ENCODE measurements at places on chromosomes 4 and X.
A peak's percentile ranks its signal among the peaks of the same experiment; 100 is the strongest.

GRCh38 chr4:133151341-133151690 lies 2.2 kb downstream of the PCDH10 start:
- peak; percentile 52 for DNase-seq

- no peak for DNase-seq
Observed at GRCh38 chrX:130974323-130974722, 71.3 kb upstream of the ENOX2 start.

DNA sequence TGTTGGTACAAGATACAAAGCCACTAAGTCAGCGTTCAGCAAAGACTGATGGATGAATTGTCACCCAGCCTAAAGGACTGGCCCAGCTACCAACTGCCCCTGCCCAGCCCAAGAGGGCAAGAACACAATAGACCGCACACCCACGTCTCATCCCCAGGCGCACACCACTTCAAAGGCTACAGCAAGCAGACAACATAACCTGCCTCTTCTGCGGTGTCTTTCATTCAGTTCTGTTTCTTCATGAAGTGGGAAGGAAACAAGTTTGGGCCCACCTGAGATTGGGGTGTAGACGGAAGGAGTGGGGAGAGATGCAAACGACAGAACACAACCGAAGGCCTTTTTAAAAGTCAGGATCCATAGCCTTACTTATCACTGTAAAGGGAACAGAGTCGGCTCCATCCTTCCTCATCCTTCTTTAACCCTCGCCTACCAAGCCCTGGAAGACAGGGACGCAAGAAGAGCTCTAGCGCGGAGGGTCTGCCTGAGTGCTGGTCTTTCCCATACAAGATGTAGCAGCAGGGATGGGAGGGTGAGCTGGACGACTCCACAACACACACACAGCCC lies 691 bp downstream of the SCARB2 start:
- no peak for DNase-seq

- DNase-seq, result no peak
Observed at GRCh38 chr4:3659131-3659530, 107.1 kb upstream of the ADRA2C start.

DNA sequence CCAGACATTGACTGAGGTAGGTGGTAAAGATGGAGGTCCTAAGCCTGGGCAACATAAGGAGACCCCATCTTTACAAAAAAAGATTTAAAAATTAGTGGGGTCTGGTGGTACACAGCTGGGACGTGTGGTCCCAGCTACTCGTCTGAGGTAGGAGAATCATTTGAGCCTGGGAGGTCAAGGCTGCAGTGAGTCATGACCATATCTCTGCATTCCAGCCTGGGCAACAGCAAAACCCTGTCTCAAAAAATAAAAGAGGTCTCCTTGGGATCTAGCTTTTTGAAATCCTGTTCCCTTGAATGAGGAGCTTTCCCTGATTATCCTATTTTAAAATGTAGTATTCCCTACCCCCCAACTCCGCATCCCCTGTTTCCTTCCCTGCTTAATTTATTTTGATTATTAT lies 78.7 kb upstream of the OGT start:
- DNase-seq, result no peak

- peak; percentile 44 for DNase-seq
Observed at GRCh38 chr4:1345903-1346780, 866 bp upstream of the UVSSA start.

GRCh38 chr4:128590034-128590740 lies 219.3 kb upstream of the JADE1 start:
- DNase-seq, result no peak

DNA sequence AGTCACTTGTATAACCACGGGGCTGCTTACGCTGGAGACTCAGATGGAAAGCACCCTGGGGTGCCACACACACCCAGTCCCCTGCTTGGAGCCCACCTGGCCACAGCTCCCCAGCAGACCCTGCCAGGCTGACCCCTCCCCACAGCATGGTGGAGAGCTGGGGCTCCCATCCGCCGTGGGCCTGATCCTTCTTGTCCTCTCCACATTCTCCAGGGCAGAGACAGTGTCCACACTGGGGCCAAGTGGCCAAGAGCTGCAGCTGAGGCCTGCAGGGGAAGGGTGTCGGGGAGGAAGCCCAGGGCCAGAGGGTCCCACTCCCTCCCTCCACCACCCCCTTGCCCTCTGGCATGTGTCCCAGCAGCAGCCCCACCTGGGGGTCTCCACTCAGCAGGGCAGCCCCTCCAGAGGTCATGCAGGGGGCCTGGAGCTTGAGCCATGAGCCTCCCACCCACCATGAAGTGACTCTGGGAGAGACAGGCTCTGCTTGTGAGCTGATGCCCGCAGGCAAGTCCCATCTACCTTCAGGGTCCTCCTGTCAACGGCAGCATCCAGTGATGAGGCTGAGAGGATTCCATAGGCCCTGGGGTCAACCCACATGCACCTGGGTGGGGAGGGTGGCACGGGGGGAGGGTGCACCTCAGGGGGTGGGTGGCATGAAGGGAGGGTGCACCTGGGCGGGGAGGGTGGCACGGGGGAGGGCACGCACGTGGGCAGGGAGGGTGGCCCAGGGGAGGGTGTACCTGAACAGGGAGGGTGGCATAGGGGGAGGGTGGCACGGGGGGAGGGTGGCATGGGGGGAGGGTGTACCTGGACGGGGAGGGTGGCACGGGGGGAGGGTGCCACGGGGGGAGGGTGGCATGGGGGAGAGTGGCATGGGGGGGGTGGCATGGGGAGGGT lies 56.4 kb downstream of the FAM53A start:
- DNase-seq, result no peak

GRCh38 chrX:72308566-72309296 lies 3.0 kb upstream of the CITED1 start:
- DNase-seq, result peak; percentile 54

DNA sequence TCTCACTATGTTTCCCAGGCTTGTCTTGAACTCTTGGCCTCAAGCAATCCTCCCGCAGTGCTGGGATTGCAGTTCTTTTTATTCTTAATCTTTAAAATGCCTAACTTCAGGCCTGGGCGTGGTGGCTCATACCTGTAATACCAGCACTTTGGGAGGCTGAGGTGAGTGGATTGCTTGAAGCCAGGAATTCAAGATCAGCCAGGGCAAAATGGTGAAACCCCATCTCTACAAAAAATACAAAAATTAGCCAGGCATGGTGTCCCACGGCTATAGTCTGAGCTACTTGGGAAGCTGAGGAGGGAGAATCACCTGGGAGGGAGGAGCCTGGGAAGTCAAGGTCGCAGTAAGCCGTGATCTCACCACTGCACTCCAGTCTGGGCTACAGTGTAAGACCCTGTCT lies 45.9 kb downstream of the PLS3 start:
- DNase-seq, result no peak

- DNase-seq, result no peak
Observed at GRCh38 chrX:30680618-30681017, 27.4 kb downstream of the GK start.

DNA sequence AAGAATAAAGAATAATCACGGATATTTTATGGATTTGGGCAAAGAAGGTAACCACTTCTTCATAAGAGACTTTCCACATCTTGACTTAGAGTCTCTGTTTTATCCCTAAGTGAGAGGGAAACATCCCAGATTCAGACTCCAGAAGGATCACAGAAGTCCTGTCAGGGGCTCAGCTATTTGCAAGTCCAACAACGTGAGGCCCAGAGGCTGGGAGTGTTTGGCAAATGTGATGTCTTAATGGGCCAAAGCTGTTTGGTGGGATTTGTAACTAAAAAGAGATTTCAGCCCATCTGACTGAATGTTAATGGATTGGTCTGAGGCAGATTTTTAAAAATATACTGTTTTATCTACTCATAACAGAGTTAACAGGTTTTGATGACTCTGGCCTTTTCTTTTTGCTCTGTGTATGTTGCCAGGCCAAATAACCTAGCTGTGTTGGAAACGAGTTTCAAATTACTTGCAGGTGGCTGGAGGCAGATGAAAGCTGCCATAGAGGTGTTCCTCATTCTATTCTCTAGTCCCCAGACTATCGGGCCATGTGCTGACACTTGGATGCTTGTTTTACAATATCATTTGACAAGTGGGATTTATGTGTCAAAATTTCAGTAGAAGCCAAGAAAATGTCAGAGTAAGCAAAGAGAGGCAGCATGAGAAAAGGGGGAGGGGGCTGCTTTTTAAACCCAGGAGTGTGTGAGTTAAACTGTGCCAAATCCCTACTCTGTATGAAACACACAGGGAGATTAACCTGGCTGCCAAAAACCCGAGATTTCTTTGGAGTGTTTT lies 330.9 kb downstream of the DCHS2 start:
- peak; percentile 84 for DNase-seq

DNA sequence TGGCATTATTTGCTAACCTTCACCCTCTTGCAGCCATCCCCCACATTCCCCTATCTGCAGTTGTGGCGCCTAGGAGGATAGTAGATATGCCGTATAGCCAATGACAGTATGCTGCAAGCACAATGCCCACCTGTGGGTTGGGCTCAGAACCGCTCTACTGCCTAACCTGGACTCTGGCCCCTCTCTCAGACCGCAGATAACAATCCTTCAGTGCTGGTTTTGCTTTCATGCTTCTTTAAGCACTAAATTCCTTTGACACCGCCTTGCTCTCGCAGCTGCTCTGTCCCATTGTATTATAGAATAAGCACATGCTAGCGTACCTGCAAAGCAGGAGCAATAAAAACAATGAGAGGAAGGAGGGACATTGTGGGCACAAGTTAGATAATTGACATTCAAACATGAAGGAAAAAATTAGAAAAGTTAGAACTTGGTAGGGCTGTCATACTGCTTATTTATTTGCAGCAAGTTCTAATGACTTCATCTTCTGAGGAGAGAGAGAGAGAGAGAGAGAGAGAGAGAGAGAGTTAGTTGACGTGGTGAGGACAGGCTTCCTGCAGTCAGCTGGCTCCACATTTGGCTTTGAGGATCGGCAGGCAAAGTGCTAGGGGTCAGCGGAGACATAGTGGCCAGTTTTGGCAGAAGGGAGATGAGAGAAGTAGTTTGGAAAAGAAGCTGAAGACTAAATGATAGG lies 55.8 kb downstream of the WWC2 start:
- DNase-seq, result no peak

GRCh38 chr4:123536225-123536624 lies 139.6 kb downstream of the SPRY1 start:
- no peak for DNase-seq

- DNase-seq, result peak; percentile 4
Observed at GRCh38 chr4:163554870-163555465, 60.5 kb downstream of the TMA16 start.

DNA sequence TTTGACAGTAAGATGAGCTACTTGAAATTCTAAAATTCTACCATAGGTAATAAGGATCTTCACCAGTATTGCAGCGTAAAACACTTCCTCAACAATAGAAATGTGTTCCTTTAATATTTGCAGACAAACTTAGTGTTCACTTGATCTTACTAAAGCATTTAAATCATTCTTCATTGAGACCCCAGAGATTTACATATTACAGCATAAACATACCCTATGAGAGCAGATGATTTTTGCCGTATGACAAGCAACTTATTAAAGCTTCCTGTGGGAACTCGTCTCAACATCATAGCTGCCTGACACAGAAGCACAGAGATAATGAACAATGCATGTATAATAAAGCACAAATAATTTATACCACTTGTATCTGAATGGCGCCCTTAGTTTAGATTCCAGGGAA lies 3.6 kb downstream of the UGT2B7 start:
- DNase-seq, result no peak

DNA sequence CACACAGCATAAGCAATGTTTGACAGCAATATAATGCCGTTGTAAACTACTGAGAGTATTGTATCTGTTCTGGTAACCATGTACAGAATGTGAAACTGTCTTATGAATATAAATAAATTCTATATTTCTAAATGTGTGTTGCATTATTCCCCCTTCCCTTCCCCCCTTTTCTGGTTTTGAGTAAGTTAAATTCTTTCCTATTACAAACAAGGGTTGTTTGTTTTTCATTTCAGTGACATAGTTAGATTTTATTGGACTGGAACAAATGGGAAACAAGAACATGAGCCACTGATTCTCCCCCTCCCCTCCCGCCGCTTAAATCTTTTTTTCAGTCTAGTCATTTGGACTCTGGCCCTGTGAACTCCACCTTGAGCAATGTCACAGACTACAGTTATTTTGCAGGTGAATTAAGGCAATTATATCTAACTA lies 69.8 kb downstream of the GPAT3 start:
- no peak for DNase-seq

GRCh38 chr4:108081256-108081655 lies 87.5 kb downstream of the LEF1 start:
- no peak for DNase-seq

GRCh38 chr4:144582105-144582850 lies 63.7 kb upstream of the HHIP start:
- DNase-seq, result no peak

GRCh38 chr4:158209825-158210807 lies at the start of gene TMEM144:
TMEM144 (plus strand) TSS chr4:158210486; CDS start chr4:158212668, 2,182 bp downstream.
- DNase-seq, result peak; percentile 78

GRCh38 chr4:78748381-78748780 lies 27.8 kb upstream of the BMP2K start:
- DNase-seq, result no peak

GRCh38 chrX:153687121-153688039 lies at the start of gene SLC6A8:
SLC6A8 (plus strand) TSS chrX:153687926; CDS start chrX:153688575, 649 bp downstream.
- DNase-seq, result peak; percentile 58

- DNase-seq, result no peak
Observed at GRCh38 chr4:185207466-185207865, 1.9 kb upstream of the SNX25 start.

- peak; percentile 7 for DNase-seq
Observed at GRCh38 chrX:24498181-24498580, 33.1 kb downstream of the PDK3 start.

GRCh38 chr4:37693450-37694190 lies 7.4 kb upstream of the RELL1 start:
- no peak for DNase-seq

DNA sequence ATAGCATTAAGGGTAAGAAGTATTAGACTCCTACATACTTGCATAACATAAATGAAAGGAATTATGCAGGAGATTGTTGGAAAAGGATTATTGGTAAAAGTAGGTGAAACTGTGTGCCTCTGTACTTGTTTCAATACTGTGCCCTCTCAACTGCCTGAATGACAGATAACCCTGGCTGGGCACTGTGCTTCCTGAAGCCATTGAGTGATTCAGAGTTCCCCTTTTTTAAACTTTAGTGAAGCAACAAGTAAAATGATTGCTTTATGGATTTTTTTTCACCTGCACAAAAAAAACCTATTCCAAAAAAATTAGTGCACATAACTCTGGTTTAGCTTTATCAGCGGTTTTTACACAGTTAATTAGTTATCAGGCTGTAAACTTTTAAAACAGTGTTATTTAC lies 204.8 kb downstream of the TRAM1L1 start:
- DNase-seq, result no peak

DNA sequence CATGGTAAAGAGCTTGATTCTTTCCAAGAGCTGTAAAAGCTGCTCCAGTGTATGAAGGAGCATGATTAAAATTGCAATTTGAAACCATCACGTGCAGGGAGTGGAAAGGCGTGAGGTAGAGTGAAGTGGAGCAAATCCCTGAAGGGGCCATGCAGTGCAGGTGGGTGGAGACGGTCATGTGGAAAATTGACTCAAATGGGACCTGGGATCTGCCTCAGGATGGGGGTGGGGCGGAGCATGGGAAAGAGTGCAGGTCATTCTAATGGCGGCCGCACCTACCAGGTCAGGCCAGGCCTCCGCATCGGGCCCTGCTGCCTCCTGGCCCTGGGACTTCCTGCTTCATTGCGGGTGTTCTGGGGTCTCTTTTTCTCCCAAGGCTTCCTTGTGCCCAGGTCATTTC lies 25.3 kb upstream of the TRIM60 start:
- no peak for DNase-seq

GRCh38 chr4:152247271-152247975 lies 288.5 kb downstream of the FBXW7 start:
- no peak for DNase-seq

GRCh38 chr4:77952457-77952856 lies 89.8 kb downstream of the MRPL1 start:
- DNase-seq, result no peak

- no peak for DNase-seq
Observed at GRCh38 chr4:57068237-57068981, 41.8 kb downstream of the IGFBP7 start.

Data from NCI-H2081 (cell line).